ENCODE measurements at places on chromosomes 4 and X.

GRCh38 chrX:15116900-15117299 lies 153.0 kb downstream of the ASB9 start:
- no peak for DNase-seq

- no peak for DNase-seq
Observed at GRCh38 chr4:176400816-176401461, 81.2 kb downstream of the SPCS3 start.

GRCh38 chr4:105896984-105897775 lies 1.9 kb downstream of the NPNT start:
- DNase-seq = no peak

- DNase-seq = no peak
Observed at GRCh38 chrX:135264206-135264605, 12.3 kb downstream of the ETDA start.

GRCh38 chr4:59698041-59698440 lies 1502.1 kb upstream of the ADGRL3 start:
- DNase-seq = no peak

GRCh38 chr4:94457692-94458106 lies 6.0 kb downstream of the PDLIM5 start:
- DNase-seq = no peak

DNA sequence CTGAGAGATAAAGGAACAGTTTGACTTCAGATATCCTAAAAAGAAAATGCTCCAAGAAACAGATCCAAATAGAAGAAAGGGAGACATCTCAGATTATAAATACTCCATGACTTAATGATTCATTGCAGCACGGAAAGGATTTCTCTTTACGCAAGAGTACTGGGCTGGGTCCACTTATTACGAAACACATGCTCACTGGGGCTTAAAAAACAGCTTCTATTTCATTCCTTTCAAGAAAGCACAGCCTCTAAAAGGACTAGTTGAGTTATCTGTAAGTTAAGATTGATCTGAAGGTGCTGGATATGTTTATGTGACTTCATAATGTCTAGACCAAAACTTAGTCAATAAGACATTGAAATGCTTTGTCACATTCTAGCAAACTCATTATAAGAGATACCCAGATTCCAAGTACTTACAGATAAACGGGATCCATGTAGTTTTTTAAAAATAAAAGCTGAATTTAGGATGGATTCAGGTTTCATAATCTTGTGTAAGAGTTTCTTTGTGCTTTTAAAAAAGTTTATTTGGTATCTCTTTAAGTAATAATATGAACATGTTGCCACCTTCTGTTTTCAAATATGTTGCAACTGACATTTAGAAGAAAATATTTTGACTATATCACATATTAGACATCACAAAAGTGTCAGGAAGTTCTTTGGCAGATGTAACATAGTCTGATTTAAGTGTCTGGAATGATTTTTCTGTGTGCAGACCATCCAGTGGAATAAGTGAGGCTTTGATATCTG lies 109.5 kb upstream of the MYOZ2 start:
- no peak for DNase-seq

- no peak for DNase-seq
Observed at GRCh38 chr4:185293202-185293601, 83.8 kb downstream of the SNX25 start.

GRCh38 chrX:39814391-39814790 lies 283.4 kb downstream of the BCOR start:
- no peak for DNase-seq

DNA sequence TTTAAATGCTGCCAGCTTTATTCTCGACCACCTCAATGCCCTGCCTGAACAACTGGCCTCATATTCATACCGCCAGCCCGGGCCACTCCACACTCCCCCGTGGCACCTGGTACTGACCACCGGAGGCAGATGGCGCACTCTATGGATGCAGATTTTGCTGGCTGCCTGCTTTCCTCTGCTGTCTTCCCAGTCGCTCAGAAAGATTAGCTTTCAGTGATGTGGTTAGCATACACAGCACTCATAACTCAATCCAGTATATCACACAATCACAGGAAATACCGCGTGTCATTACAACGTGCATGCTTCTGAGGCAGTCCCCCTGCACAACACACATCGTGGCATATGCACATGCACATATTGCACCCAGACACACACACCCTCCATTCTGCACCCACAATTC lies 147.2 kb upstream of the BCOR start:
- no peak for DNase-seq

GRCh38 chr4:188214861-188215260 lies 75.6 kb downstream of the TRIML1 start:
- DNase-seq = no peak

GRCh38 chr4:88803600-88804096 lies 106.0 kb upstream of the NAP1L5 start:
- DNase-seq = peak; percentile 28

- no peak for DNase-seq
Observed at GRCh38 chrX:14591976-14592375, 62.6 kb downstream of the GLRA2 start.

GRCh38 chr4:61202638-61203435 lies 2.7 kb downstream of the ADGRL3 start:
- no peak for DNase-seq

DNA sequence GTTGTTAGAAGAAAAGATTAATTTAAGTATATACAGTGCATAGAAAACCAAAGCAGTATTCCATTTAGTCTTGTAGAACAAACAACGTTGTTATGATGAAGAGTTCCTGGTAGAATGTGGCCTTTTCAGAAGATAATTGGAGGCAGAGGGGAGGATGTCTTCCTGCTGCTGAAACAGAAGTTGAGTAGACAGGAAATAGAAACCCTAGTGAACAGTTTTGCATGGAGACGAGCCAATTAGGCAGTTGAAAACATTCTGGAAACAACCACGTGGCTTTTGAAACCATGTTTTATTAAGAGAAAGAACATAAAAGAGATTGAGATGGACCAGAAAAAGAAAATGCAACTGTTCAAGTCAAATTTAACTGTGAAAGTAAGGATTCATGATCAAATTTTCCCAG lies 325.2 kb downstream of the CAMK2D start:
- no peak for DNase-seq

DNA sequence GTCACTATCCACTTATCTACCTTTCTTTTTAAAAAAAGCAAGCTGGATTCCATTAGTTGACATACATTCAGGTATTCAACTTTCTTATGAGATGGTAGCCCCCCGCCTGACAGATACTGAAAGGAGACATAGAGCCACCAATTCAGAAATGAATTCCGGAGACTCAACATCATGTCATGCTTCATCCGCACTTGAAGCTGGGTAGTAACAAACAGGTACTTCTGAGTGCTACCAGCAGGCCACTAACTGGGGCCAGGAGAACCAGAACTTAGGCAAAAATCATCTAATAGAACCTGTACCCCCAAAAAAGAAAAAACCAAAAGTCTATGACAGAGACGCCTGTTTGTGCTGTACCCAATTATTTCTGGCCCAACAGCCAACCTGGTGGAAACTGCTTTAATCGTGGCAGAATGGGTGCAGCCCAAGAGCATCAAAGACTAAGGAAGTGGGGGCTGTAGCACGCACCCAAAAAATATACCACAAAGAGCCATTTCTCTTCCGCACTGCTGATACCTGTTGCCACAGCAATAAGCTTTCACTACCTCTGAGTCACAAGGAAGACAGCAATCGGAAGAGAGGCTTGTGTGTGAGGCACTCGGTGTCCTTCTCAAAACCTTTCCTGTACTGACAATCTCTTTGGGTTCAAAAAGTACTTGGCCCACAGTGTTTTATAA lies 84.8 kb downstream of the AFAP1 start:
- no peak for DNase-seq

GRCh38 chr4:21067351-21067750 lies 367.1 kb downstream of the PACRGL start:
- no peak for DNase-seq

DNA sequence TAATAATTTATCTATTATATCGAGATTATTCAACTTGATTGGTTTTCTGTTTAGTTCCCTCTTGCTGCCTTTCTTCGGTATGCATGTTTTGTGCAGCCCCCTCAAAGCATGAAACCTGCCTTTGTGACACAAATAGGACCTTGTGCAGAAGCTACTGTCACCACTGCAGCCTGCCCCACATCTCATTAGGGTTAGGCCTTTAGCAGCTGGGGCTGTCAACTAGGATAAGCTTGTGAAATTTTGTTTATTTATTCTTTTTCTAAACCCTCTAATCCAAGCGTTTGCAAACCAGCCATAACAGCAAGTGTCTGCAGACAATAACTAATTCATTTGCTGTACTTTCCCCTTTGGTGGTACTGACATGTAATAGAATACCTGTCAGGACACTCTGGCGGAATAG lies 258.9 kb downstream of the RCHY1 start:
- DNase-seq = no peak

DNA sequence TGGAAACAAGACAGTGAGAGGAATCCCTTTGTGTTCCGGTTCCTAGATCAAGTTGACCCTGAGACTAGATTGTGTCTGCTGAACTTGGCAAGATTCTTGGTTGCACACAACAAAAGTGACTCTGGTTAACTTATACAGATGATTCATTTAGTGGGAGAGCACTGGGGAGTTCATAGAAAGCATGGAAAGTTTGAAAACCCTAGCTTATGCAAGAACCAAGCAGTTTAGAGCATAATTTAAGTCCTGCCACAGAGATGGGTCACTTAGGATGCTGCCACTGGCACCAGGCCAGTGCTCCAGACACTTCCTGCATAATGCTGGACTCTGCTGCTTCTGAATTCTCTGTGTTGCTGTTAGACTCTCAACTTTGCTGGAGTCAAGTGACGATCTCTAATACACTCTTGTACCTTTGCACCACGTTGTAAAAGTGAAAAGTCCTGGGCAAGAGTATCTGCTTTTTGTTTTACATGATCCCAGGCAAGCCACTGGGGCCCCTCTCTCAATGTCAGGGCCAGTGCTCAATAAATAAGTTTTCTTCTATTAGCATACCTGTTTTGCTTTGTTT lies 12.7 kb upstream of the DCUN1D4 start:
- no peak for DNase-seq

DNA sequence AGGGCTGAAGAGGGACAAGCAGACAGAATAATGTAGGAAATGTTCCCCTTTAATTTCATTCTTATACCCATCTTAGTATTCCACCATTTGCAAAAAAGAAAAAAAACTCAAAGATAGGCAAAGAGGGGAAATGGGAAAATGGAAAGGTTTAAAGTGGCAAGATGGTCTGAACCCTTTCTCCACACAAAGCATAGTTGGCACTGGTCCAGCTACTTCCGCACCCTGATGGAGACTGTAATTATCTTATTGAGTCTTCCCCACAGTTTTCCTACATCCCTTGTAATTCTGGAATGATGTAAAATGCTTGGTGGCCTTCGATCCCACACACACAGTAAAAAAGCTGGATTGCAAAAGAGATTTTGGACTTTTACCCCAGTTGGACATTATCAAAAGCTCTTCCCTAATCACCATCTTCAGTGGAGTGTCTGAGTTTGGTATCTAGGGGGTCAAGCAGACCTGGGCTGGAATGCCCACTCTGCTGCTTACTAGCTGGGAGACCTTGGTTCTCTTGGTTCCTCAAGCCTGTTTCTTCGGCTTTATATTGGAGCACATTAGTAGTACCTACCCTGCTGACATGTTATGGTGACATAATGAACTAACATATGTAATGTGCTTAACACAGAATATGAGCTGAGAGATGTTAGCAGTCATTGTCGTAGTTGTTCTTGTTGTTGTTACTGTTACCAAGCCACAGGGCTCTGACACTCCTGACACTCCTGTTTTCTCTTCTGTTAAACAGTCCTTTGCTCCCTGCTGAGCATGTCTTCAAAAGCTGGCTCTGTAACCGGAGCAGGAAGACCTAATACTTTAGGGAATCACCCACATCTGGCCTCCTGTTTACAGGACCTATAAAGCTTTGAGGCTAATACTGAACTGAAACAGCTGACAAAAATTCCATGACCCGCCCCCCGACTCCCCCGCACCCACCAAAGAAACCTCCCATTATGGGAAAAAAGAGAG lies 4.7 kb downstream of the SRPX2 start:
- DNase-seq = no peak

- DNase-seq = no peak
Observed at GRCh38 chr4:136742333-136742732, 790.0 kb downstream of the PCDH18 start.

DNA sequence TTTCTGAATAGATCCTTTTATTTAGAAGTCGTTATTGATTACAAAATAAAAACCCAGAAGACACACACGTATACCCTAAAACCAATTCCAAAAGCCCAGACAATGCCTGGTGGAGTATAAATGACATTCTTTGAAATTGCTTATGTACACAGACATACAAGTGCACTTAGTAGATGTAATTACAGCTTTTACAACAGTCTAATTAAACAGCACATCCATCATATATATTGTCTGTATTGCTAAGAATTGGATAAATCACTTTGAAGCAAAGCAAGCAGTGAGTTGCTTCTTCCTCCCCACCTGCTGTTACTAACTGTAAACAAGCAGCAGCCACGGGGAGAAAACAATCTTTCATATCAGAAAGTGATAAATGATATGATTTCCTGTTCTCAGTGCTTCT lies 645.7 kb downstream of the TLL1 start:
- no peak for DNase-seq

GRCh38 chr4:149676076-149676475 lies 139.6 kb downstream of the IQCM start:
- no peak for DNase-seq

Measured in activated CD4-positive, alpha-beta T cell treated with anti-CD3 and anti-CD28 coated beads, Interleukin-2, amount 50 U/mL, for 24 hours (primary cell).